ENCODE measurements at places on chromosomes 3 and 15. TPM values are rescaled to one million over a fixed set of nuclear protein-coding genes. Genes with fewer than 3 reads are reported as not detected.

RNU5B-1 gene
- total RNA-seq, result not detected

PPCDC gene
- total RNA-seq, result 12.5 TPM

IGSF10 gene
- total RNA-seq, result 0.99 TPM

ENTPD3 gene
- 12.2 TPM for total RNA-seq

GPR87 gene
- total RNA-seq, result not detected

CPA3 gene
- 4.9 TPM for total RNA-seq

ECE2 gene
- total RNA-seq, result 18.8 TPM

EFCAB12 gene
- total RNA-seq, result 1.3 TPM

TMCO5A gene
- total RNA-seq, result not detected

GOLGA8G gene
- total RNA-seq, result not detected

SLC2A2 gene
- total RNA-seq, result 8.2 TPM

ABI3BP gene
- total RNA-seq, result 19.8 TPM

ZNF148 gene
- 15.0 TPM for total RNA-seq

SLC51A gene
- total RNA-seq, result not detected

MEGF11 gene
- total RNA-seq, result not detected

MTHFS gene
- total RNA-seq, result 29.3 TPM

ALS2CL gene
- total RNA-seq, result 30.3 TPM

LRRN1 gene
- total RNA-seq, result 1.6 TPM

SPINK8 gene
- not detected for total RNA-seq

LSAMP gene
- 1.6 TPM for total RNA-seq

BDH1 gene
- 2.3 TPM for total RNA-seq

CHRFAM7A gene
- total RNA-seq, result 2.0 TPM

PRKCI gene
- 17.6 TPM for total RNA-seq

GLDN gene
- 2.6 TPM for total RNA-seq

RLBP1 gene
- total RNA-seq, result not detected

MUC20 gene
- 11.2 TPM for total RNA-seq

PRR20G gene
- not detected for total RNA-seq
